ENCODE measurements at places on chromosomes 12 and 14.

GRCh38 chr12:87856-88255 is 21.3 kb downstream of the IQSEC3 start:
- no peak for DNase-seq

GRCh38 chr12:121903202-121903601 is 14.6 kb downstream of the PSMD9 start:
- no peak for DNase-seq

DNA sequence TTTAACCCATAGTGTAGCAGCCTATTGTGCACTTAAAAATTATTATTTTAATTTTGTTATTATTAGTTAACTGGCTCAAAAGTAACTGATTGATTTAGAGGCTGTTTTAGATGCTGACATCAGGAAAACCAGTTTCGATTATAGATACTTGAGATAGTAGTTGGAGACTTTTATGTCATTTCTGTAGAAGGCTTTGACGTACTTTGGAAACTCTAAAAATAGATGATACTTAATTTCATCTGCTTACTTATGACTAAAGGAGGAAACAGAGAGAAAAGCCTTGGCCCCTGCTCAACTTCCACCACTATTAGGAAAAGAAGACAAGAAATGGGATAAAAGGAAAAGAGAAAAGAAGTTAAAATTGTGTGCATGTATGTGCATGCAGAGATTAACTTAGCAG is 219.3 kb upstream of the HMGA2 start:
- DNase-seq: no peak

GRCh38 chr12:94265539-94265938 is 117.2 kb downstream of the PLXNC1 start:
- no peak for DNase-seq

GRCh38 chr12:22855456-22855855 is 230.5 kb downstream of the ETNK1 start:
- no peak for DNase-seq

DNA sequence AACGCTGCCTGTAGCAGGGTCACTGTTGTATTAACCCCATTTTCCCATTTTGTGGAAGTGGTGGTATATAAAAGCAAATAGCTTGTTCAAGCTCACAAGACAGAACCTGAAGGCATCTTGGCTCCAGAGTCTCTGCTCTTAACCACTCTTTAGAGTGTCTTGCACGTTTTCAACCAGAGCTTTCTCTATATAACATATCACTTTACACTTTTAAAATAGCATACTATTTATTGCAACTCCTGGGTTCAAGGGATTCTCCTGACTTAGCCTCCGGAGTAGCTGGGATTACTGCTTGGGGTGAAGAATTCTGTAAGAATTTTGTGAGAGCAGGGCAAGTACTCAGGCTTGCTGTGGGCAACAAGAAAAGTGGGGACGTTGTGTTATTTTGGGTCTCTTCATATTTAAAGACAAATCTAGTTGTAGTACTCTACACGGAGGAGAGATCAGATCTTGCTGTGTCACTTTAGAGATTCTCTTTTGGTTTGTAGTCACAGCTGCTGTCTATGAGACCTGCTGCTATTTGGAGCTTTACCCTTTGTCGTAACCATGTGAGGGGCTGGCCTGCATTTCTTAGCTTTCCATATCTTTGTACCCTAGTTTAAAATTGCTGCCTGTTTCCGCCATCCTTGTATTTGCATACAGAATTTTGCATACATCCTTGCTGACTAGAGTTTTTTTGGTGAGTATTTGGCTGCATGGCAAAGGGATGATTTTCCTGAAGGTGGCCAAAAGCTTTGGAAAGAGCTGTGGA is 40.7 kb downstream of the WDR20 start:
- peak; percentile 39 for DNase-seq

- DNase-seq: no peak
Observed at GRCh38 chr14:35506927-35507326, 27.0 kb upstream of the INSM2 start.

DNA sequence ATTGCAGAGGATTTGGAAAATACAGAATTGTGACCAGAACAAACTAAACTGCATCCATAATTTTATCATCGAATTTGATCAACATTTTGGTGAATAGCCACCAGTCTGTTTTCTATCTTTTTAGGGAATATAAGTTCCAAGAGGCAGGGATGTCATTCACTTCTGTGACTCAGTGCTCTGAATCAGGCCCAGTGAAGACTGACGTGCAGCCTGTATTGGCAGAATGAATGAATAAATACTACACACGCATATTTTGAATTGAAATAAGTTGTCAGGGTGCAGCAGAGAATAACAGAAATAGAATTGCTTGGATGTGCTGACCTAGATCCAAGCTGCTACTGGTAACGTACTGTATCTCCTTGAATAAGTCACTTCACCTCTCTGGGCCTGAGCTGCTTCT is 1.3 kb upstream of the EMP1 start:
- DNase-seq: no peak

- DNase-seq: no peak
Observed at GRCh38 chr14:65849558-65849957, 437.0 kb downstream of the FUT8 start.

DNA sequence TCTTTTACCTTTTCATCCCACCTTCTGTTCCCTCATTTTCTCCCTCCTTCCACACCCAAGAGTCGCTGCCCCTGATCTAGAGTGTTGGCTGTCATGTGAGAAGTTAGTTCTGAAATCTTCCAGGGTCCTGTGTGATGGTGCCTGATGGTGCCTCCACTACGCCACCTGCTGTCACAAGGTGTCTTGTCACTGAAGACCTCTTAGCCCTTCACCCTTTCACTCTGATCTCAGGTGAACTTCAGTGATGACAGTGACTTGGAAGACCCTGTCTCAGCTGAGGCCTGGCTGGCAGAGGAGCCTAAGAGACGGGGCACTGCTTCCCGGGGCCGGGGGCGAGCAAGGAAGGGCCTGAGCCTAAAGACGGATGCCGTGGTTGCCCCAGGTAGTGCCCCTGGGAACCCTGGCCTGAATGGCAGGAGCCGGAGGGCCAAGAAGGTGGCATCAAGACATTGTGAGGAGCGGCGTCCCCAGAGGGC is 7.6 kb upstream of the PFDN5 start:
- peak; percentile 73 for DNase-seq

DNA sequence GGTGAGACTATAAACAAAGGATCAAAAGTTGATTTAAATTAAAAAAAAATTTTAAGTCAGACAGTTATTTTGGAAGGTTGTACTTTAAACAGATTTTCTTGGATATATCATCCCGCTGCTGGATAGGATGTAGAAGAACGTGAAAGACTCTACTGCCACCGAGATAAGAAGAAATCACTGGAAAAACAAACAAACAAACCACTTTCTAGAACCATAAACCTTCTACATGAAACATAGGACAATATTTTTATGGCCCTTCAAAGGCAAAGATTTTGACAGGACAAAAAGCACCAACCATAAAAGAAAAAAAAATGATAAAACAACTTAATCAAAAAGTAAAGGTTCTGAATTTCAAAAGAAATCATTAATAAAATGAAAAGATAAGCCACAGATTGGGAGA is 268.2 kb upstream of the DAAM1 start:
- DNase-seq: no peak

GRCh38 chr12:80472911-80473500 is 29.0 kb downstream of the PTPRQ start:
- DNase-seq: peak; percentile 69

- no peak for DNase-seq
Observed at GRCh38 chr12:112162241-112162790, 37.0 kb downstream of the TRAFD1 start.

DNA sequence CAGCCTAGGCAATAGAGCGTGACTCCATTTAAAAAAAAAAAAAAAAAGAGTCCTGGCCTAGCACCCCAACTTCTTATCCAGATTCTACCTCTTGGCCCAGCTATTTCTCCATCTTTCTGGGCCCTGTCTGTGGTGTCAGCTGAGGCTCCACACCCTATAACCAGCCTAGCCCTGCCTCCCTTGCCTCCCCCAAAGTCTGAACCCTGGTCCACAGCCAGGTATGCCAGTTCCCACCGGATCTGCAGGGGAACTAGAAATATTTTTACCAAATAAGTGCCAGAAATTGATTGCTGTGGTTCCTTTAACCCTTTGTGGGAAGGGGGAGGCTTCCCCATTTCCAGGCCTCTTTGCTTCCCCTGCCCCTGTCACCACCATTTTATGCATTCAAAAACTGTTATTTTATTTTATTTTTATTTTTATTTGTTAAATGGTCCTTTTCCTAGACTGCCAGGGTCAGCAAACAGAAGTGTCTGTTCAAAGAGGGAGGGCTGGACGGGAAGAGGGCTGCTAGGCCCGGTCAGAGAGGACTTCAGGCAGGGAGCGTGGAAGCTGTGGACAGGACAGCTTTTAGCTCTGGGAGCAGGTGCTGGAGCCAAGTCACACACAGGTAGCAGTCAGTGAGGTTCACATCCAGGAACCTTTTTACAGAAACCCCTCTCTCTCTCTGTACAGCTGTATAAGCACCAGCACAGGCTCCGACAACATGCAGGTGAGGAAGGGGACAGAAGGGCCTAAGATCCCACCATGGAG is 23.2 kb downstream of the TTC9 start:
- DNase-seq: peak; percentile 50

GRCh38 chr12:102024765-102025164 is 37.0 kb downstream of the WASHC3 start:
- no peak for DNase-seq

- no peak for DNase-seq
Observed at GRCh38 chr14:93107453-93107852, 8.3 kb downstream of the ITPK1 start.

- no peak for DNase-seq
Observed at GRCh38 chr12:85504164-85504563, 224.1 kb downstream of the ALX1 start.

GRCh38 chr12:56836317-56836716 is 73.2 kb downstream of the HSD17B6 start:
- DNase-seq: peak; percentile 4

GRCh38 chr14:100654814-100655740 is 67.9 kb upstream of the BEGAIN start:
- no peak for DNase-seq

GRCh38 chr12:95066091-95066855 is 7.1 kb downstream of the NR2C1 start:
- no peak for DNase-seq

- DNase-seq: no peak
Observed at GRCh38 chr12:46451276-46452021, 78.9 kb upstream of the SLC38A2 start.

DNA sequence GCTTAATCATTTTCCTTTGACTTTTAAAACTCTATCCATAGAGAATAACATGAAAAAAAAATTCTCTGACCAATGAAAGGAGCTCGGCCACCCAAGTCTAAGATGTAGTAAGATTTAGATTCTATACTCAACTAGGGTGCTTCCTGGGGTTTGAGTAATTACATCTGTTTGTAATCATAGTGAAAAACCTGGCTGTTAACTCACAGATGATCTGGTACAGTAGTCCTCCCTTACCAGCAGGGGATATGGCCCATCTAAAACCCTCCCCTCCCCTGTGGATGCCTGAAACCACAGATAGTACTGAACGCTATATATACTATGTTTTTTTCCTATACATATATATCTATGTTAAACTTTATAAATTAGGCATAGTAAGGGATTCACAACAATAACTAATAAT is 89.2 kb downstream of the DAAM1 start:
- no peak for DNase-seq

- no peak for DNase-seq
Observed at GRCh38 chr12:104823985-104824461, 134.1 kb downstream of the SLC41A2 start.

DNA sequence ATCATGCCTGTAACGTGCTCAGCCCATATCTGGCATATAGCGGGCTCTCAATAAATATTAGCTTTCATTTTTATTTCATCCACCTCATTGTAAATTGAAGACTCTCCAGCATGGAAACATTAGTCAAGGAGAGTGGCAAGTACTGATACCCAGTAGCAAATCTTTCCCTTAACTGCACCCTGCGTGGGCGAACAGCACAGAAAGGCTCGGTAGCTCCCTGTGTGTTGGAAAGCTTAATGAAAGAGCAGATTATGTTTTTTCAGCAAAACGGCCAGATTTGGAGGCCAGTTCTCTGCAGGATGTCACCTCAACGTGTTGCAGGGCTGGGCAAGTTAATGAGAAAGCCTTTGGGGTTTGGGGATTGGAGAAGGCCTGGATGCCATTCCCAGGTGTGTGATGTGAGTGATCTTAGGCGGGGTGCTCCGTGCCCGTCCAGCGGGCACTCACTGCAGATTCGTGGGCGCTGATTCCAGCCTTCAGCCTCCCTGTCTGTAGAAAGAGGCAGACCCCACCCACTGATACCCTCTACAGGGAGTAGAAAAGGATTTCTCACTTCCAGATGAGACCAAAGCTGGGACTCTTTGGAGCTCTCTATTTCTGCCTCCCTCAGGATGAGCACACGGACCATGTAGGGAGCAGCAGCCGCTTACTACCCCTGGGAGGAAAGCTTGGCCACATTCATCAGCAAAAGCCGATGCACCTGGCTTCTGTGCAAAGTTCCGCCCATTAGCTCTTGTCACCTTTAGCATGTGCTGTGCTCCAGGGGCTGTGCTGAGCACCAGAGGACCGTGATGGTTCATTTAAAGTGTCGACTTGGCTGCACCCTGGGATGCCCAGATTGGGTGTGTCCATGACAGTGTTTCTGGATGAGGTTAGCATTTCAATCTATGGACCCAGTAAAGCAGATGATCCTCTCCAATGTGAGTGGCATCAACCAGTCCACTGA is 29.1 kb downstream of the C14orf132 start:
- no peak for DNase-seq

- no peak for DNase-seq
Observed at GRCh38 chr12:70966046-70966445, 45.5 kb upstream of the PTPRR start.

GRCh38 chr14:100469632-100470522 is 117.3 kb downstream of the BEGAIN start:
- DNase-seq: no peak

- DNase-seq: no peak
Observed at GRCh38 chr12:120416490-120417216, 21.3 kb upstream of the COX6A1 start.

GRCh38 chr12:86286119-86286518 is 29.9 kb upstream of the MGAT4C start:
- no peak for DNase-seq

DNA sequence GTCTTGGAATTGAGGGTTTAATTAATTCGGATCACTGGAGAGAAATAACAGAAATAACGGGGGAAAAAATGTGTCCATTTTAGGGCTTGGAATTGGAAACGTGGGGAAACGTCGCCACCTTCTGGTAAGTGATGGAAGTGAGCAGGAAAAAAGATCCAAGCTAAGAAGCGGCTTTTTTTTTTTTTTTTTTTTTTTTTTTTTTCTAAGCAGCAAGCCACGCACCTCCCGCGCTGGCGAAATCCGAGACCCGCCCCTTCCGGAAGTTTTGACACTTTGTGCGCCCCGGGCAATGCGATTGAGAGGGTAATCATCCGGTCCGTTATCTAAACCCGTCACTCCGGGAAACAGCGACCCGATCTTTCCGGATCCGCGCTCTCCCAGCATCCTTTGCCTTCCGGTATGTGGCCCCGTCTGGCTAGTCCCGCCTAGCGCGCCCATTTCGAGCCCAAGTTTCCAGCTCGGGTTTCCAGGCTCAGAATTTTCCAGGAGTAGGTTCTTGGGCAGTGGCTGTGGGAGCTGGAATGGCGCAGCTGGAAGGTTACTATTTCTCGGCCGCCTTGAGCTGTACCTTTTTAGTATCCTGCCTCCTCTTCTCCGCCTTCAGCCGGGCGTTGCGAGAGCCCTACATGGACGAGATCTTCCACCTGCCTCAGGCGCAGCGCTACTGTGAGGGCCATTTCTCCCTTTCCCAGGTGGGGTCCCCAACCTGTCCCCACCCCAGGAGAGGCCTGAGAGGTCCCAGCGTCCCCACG is at the start of gene ALG10:
Gene ALG10, plus strand, starts transcription at position 418 of the 752 bp plus-strand sequence. Its CDS starts 104 bp downstream, at position 522.
- DNase-seq: peak; percentile 98
